ENCODE measurements at places on chromosomes 12 and 14. TPM values are rescaled to one million over a fixed set of nuclear protein-coding genes. Genes with fewer than 3 reads are reported as not detected.

Gene DBX2
- not detected for total RNA-seq

Gene PROX2
- not detected for total RNA-seq

Gene MMP14
- total RNA-seq, result 138 TPM

Gene ARL6IP4
- total RNA-seq, result 128 TPM

Gene TAS2R10
- total RNA-seq, result 0.13 TPM

Gene MEG3
- 0.08 TPM for total RNA-seq

Gene KLHDC1
- 1.4 TPM for total RNA-seq

Gene CD4
- not detected for total RNA-seq

Gene PLEKHD1
- not detected for total RNA-seq

Gene ANO6
- total RNA-seq, result 30.2 TPM

Gene PZP
- 0.59 TPM for total RNA-seq

Gene LRP1-AS
- not detected for total RNA-seq

Gene FGF23
- not detected for total RNA-seq

All from SK-MEL-5 (cell line).